Right cardiac atrium (tissue), 5 donors: ENCODE measurements at places on chromosomes 7 and 10.

GRCh38 chr10:45505311-45505710, 131.3 kb downstream of the ALOX5 start:
- no peak for DNase-seq

DNA sequence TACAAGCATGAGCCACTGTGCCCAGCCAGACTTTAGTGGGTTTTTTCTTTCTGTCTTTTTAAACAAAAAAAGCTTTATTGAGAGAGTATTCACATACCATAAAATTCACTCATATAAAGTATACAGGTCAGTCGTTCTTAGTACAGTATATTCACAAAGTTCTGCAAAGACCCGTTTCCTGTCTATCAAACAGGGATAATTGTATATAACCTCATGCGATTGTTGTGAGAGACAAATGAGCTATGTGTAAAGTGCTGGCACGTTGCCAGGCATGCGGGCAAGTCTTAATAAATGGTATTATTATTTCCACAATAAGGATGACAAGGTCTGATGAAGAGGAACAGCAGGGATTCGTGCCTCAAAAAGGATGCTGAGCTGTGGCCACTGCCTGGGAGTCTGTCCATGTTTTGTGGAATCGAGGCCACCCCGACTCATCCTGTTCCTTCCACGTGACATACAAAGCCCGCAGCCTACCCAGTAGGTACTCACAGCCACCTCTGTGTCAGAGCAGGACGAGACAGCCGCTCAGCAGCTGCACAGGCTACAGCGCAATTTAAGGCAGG, 51.6 kb downstream of the SMKR1 start:
- DNase-seq, result no peak

- no peak for DNase-seq
Measured at GRCh38 chr7:12812111-12812510, 124.7 kb downstream of the ARL4A start.

DNA sequence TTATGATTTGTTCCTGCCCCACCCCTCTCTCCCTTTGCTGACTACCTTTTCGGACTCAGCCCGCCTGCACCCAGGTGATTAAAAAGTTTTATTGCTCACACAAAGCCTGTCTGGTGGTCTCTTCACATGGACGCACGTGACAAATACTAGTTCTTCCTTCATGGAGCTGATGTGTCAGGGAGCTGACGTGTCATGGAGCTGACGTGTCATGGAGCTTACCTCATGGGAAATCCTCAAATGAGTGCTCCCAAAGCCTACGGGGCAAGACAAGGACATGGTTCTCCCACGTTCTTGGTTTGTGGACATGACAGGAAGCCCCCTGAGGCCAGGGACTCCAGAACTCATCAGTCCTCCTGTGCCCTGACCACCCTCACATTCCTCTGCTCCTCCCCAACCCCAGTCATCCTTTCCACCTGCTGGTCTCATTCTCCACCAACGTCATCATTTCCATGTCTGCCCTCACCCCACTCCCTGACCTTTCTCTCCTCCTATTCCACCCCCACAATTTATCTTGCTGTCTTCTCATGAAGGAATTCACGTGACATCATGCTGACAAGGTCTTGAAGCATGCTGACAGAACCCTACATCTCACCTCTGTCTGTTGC, 261.3 kb downstream of the TCERG1L start:
- DNase-seq, result no peak

DNA sequence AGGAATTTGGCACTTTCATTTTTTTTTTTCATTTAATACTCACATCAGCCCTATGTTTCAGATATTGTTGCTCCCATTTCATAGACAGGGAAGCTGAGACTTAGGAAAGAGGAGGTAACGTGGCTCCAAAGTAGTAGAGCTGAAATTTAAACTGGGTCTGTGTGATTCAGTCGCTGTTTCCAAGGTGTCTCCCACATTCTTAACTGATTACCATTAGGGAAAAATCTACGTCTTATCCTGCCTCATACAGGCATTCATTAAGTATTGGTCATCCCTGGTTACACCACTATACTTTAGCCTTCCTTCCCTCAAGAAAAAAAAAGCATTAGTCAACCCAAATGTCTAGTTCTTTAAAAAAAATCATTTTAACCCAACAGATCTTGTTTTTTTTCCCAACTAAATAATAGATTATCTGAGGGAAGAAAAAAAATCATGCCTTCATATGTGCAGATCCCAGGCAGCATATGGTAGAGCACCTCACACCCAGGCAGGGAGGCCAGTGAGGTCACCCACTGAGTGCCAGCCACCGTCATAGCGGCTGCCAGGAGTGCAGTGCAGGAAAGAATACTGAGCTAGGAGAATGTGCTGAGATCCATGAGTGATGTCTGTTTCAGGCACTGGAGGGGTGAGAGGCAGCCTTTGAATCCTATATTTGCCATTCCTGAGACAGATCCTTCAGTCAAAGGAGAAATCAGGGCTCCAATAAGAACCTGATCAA, 59.0 kb upstream of the SORCS3 start:
- no peak for DNase-seq

- no peak for DNase-seq
Measured at GRCh38 chr7:117862378-117862777, 10.9 kb downstream of the CTTNBP2 start.

- no peak for DNase-seq
Measured at GRCh38 chr7:40775877-40776276, 641.1 kb downstream of the SUGCT start.

GRCh38 chr7:122046402-122046801, 97.6 kb downstream of the AASS start:
- no peak for DNase-seq

DNA sequence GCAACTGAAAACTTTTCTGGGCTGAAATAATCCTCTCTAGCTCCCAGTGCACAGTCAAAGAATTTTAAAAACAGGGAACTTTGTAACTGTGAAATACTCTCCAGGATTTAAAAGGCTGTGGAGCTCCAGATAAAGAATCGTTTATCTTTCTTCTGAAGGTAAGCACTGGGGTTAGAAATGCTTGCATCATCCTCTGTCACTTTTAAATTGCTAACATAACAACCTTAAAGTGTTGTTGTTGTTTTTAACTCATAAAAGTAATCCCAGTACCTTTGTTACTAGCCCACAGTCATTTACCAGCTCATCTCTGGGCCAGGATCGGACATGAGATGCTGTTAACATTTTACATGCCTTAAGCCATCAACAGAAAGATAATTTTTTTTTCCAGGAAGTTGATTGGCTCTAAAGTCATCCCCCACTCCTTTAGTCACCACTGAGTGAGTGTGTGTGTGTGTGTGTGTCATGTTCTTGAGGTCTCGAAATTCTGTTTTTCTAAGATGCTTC, at the start of gene SLC39A12:
Gene SLC39A12, plus strand, starts transcription at position 51 of the 504 bp plus-strand sequence. CDS start 1,359 bp downstream, outside the sequence.
- no peak for DNase-seq

DNA sequence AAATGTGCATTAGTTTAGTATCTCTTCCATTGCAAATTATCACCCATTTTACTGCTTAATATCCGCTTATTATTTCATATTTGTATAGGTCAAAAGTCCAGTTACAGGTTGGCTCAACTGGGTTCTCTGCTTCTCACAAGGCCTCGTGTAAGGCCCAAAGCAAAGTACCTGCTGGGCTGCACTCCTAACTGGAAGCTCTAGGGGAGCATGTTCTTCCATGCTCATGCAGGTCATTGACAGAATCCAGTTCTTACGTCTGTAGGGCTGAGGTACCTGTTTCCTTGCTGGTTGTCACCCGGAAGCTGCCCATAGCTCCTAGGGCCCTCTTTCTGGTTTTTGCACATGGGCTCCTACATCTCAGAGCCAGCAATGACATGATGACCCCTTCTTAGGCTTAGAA, 79.6 kb downstream of the RAPGEF5 start:
- no peak for DNase-seq

GRCh38 chr10:120493411-120494312, 36.6 kb downstream of the PLPP4 start:
- DNase-seq, result no peak

DNA sequence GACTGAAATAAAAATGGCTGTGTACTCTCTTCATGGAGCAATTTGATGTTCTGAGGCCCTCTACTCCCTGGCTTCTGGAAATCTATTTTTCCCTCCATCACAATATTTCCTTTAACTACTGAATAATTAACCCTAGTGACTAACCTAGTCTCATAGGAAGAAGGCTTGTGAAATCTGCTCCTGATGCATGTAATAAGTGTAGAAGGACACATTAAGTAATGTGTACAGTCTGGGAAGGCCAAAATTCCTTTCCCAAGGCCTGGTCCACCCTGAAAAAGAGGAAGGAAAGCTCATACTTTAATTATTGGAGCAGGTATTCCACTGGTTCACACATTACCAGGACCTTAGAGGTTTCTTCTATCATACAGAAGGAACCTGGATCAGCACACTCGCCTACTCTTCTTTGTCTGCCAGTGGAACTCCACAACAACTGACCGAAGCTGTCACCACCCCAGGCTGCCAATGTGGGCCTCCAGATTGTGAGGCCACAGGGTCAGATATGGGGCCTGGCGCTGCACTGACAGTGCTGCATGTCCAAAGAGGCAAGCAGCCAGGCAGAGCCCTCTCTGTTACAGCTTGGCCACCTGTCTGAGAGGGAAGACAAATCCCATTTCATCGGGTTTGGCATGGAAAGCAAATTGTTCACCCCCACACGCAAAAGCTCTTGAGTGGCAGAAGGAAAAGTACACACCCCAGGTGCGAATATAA, 54.4 kb upstream of the FAM133B start:
- peak; percentile 89 for DNase-seq

DNA sequence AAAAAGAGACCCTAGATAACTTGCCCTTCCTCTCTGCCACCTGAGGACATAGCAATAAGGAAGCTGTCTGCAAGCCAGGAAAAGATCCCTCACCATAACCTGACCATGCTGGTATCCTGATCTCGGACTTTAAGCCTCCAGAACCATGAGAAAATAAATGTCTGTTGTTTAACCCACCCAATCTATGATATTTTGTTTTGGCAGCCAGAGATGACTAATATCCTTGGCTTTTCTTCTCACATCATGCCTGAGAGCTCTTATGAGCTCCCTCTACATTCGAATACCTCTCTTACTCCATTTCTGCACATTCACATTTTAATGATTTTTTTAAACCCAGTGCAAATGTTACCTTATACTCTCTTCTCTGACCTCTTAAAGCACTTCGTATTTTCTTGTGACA, 214.0 kb upstream of the CHRM2 start:
- no peak for DNase-seq

- DNase-seq, result no peak
Measured at GRCh38 chr7:121909716-121910345, 36.9 kb downstream of the PTPRZ1 start.

DNA sequence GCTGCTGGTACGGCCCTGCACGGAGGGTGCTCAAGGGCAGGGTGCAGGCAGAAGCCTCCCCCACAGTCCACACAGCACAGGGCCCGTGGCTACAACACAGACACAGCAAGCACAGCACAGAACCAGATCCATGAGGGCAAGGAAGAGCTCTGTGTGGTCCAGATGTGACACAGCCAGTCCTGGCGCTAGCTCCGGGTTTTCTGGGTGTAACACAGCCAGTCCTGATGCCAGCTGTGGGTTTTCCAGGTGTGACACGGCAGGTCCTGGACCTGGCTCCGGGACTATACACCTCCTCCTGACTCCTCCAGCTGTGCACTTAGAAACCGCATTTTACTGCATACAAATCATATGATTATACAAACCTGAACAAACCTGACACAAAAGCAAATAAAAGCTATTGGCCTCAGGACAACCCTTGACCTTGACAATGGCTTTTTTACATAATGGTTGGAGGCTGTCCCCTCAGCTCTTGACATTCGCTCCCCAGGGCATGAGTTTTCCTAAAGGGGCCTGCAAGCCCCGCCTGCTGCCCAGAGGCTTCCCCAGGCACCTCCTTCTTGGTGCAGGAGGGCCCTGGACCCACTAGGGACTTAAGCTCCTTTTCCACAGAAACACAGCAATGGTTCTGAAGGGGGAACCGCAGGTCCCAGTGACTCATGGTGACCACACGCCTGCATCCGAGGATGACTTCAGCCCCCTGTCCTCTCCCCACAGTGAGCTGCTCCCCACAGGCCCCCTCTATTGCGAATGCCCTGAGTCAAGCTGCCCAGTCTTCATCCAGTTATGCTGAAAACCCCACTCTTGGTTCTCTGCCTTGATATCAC, 209.6 kb downstream of the PTPRN2 start:
- no peak for DNase-seq

- DNase-seq, result no peak
Measured at GRCh38 chr10:27285093-27285492, 44.5 kb upstream of the ACBD5 start.

GRCh38 chr10:49592726-49593563, 17.2 kb upstream of the SLC18A3 start:
- DNase-seq, result no peak
